ENCODE measurements at places on chromosomes 7 and 10. TPM values are rescaled to one million over a fixed set of nuclear protein-coding genes. Genes with fewer than 3 reads are reported as not detected.

- DNase-seq = no peak
These were observed 111.2 kb upstream of the BET1 start for GRCh38 chr7:94115316-94115715.

- no peak for DNase-seq
These were observed 45.1 kb downstream of the WIPI2 start for GRCh38 chr7:5234852-5235831.

DNA sequence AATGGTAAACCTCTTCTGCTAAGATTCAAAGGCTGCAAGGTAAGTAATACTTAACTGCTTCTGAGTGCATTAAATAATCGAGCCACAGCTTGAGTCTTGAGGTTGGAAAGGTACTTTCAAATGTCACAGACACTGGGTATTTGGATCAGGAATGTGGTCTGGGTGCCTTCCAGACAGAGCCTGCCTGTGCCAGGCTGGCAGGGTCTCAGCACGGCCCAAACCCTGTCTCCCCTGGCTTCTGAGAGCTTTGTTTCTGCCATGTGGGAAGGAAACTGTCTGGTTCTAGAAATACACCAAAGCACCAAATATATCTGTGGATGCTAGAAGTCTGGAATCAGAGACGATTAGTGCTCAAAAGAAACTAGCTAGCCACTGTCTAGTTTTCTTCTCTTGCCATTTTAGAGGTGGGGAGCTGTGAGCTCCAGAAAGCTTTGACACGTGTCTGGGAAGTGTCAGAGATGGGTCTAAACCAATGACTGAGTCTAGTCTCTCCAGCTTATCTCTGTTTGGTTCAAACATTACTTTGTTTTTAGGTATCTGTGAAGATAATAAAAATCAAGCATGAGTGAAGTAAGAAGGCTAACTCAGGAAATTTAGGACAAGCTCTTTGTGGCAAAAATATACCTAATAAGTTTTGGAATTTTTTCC, 162.8 kb downstream of the CYP26A1 start:
- no peak for DNase-seq

BTBD16 gene
- total RNA-seq = not detected

DNA sequence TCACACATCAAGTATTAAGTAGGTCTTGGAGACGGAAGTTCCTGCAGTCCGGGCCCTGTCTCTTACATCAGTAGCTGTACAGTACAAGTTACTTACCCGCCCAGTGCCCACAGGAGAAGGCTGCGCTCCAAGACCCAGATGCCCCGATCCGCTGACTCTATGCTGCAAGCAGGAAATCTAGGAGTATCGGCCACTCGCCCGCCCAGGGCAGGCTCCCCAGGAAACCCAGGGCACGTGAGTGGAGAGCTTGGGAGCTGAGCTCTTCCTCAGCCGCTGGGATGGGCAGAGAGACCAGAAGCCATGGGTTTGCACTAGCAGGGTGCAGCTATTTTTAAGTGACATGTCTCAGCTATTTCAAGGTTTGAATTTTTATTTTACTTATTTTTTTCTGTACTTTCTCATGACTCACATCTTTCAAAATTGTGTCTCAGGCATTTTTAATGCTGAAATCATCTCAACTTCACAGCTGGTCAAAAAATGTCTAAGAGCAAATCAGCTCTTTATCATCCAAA, 1.9 kb upstream of the GPER1 start:
- DNase-seq = no peak

SYNPO2L gene
- not detected for total RNA-seq

RET gene
- 1.0 TPM for total RNA-seq

GRCh38 chr10:7409732-7410168, 1.1 kb downstream of the SFMBT2 start:
- DNase-seq = no peak

DNA sequence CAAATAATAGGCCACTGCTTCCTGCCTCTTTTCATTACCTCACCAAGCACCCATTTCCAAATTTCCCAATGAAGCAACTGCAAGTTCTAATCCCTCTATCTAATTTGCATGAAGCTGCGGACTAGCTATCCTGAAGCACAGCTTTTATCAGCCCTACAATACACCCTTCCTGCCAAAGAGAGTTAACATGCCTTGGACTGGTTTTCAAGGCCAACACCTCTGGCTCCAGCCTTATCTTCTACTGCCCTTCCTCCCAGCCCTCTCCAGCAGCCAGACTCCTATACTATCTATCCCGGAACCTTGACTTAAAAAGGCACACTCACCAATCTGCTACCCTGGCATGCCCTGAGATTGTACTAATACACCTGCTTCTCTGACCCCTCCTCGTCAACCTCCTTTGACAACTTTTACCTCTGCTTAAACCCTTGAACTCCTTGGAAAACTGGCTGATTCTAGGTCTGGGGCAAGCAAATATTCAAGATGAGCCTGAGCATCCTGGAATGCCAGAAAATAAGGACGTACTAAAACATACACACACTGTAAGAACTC, 73.4 kb downstream of the SGMS1 start:
- no peak for DNase-seq

DNA sequence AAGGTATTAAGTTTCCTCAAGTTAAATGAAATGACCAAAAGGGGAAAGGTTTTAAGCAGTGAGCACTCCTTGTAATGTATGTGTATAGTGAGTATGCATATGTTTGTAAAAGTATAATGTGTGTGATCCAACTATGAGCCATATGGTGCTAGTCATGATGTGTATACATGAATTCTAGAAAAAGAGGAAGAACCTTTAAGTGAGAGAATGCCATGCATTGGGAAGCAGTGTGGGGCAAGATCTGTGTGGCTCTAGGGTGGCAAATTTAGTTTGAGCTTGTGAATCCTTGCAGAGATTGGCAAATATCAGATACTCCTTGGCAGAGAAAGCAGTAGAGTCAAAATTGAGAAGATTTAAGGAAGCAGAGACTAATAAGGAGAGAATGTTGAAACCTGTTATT, 435.0 kb downstream of the AUTS2 start:
- DNase-seq = no peak

DNA sequence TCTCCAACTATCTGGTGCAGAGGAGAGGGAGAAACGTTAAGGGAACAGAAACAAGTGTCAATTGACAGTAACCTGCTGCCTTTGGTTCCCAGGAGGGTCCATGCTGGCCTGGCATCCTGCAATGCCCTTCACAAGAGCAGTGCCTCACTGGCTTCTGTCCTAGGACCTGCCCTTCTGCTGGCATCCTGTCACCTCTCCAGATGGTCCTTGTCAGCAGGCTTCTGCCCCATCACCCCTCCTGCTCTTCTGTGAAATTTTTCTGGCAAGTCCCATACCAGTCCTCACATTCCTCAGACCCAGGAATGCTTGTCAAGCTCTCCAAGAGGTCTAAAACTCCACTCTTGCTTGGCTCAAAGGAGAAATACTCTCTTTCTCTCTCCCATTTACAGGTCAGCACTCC, 34.2 kb downstream of the C10orf67 start:
- DNase-seq = no peak

Data from dermis blood vessel endothelial cell (primary cell).